ENCODE measurements at places on chromosomes 3 and 15.

GRCh38 chr3:85785766-85786165, 827.0 kb downstream of the CADM2 start:
- DNase-seq: no peak

DNA sequence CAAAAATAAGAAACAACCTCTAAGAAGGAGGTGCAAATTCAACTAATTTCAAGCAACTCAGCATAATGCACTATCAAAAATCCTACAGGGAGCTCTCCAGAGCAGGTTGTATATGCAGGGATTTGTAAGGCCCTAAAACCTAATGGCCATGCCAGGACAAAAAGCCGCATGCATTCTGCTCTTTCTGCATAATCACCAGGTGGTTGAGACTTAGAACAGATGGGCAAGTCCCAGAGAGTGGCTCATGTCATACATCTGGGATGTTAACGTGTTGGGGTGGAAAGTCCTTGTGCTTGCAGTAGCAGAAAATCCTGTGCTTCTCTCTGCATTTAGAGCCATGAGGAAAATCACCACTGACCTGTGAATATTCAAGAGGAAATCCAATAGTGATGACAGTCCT, 1002.9 kb downstream of the AGBL1 start:
- DNase-seq: no peak

DNA sequence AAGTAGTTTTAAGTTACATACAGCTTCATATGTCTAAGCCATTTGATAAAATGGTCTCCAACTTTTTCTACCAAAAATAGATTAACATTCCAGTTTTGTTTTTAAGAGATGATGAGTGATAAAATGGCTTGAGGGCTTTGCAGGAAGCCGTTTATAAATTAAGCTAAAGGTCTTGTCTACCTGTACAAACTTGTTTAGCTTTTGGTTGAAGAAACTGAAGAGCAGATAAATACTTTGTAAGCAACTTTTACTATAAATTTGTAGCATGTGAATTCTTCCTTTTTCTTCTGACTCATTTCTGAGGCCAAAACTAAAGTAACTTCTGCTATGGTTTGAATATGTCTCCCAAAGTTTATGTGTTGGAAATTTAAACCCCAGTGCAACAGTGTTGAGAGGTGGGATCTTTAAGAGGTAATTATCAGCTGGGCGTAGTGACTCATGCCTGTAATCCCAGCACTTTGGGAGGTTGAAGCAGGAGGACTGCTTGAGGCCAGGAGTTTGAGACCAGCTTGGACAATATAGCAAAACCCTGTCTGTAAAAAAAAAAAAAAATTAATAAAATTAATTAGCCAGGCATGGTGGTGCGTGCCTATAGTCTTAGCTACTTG, 8.2 kb upstream of the NEDD4 start:
- no peak for DNase-seq

DNA sequence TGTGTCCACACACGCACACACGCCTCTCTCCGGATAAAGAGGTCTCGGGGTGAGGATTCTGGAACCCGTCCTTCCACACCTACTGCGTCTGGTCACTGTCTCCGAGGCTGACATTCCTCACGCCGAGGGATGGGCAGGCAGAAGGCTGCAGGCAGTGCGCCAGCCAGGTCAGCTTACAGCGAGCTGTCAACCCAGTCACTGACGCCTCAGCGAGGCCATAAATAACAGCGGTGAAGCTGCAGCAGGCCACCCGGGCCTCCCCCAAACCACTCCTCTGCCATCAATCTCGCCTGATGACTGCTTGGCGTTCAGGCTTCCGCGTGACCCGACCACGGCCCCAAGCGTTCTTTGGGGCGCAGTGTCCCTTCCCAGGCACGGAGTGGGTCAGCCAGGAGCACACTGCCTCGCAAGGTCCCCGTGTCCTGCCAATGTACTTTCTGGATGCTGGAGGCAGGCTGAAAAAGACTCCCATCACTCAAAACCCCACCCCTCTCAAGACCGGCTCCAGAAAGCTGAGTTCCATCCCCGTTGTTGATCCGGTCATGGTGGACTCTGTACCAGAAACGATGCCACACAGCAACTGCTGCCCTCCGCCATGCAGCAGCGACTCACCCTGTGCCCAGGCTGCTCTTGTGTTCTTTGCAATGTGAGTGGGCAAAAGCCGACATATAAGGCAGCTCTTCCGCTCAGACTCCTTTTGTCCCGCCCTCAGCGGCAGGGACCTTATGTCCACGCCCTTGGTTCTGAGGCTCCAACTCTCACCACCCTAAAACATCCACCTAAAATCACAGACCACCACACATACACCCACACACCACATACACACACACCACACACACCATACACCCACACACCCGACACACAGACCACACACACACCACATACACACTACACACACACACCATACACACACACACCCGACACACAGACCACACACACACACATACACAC, 27.1 kb downstream of the CPN2 start:
- no peak for DNase-seq

DNA sequence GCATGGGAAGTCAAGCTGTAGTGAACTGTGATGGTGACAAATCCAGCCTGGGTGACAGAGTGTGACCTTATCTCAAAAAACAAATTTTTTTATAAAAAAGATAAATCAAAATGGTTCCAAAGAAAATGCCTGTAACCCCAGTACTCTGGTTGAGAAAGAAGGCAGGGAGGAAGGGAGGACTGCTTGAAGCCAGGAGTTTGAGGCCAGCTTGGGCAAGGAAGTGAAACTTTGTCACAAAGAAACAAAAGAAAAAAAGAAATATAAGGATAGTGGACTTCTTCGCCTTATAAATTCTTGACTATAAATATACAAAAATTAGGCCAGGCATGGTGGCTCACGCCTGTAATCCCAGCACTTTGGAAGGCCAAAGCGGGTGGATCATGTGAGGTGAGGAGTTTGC, 34.1 kb downstream of the SMARCC1 start:
- no peak for DNase-seq

DNA sequence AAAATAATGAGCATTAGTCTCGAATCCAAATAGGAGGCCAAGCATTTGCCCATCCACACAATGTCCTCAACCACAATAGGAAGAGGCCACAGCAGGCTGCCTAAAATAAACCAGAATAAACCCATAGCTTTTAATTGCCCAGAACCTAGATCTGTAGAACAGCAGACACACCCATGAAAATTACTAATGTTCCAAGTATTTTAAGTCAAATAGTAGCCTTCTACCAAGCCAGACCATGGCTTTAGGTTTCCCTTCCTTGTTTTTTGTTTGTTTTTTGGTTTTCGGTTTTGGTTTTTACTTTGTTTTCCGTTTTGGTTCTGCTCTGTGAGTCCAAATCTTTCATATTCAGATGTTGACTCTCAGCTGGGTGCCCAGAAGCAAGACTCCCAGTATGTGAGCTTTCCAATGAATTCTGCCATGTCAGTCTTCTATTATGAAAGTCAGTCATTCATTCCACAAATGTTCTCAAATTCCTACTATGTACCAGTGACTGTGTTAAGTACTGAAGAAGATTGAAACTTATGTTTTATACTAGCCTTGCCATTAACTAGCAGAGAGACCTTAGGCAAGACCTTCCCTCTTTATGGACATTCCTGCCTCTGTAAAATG, 57.8 kb upstream of the BOC start:
- no peak for DNase-seq

GRCh38 chr3:8143186-8143585, 358.4 kb upstream of the LMCD1 start:
- no peak for DNase-seq

DNA sequence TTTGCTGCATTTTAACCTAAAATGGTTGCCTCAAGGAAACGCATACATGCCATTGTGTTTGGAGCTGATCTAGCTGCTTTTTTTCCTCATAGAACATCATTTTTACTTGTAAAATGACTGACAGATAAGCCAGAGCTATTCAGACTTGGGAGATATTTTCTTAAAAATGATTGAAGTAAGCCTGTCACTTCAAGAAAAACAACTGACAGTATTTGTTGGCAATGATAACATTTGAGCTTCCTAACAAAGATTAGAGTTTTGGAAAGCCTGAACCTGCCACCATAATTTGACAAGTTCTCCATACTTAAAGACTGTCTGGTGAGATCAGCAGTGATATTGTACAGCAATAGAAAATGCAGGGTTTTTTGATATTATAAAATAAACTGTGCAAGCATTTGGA, 27.6 kb upstream of the MRPL3 start:
- no peak for DNase-seq

GRCh38 chr3:30221619-30222018, 384.8 kb upstream of the TGFBR2 start:
- no peak for DNase-seq

DNA sequence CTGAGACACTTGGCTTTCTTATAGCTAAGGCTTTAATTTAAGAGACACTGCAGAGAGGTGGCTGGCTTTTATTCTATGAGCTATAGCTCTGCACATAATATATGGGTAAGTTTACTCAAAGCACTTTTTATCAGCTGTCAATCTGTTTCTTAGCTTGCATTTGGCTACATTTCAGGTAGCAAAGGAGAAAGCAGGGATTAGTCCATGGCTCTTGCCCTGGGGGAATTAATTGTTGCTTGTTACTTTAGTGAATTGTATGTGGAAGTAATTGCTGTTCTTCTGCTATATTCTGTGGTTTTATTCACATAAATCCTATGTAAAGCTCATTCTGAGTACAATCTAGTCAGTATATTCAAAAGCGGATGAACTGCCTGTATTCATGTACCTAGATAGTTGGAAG, 14.4 kb upstream of the CCDC39 start:
- no peak for DNase-seq

DNA sequence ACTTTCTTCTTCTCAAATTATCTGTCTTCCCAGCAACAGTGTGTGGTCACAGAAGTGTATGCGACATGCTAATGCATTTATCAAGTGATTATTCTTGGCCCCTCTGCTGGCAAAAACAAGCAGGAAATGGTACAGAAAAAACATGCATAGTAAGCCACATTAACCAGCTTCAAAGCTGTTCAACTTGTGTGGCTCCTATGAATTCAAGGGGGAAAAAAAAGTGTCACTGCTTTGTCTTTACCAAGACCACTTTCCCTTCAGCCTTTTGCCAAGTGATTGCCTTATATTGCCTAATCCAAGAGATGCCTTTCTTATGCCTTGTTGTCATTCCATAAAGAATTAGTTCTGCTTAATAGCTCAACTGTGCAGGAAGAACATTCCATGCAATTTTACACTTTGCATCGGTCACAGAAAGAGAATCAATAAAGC, 39.1 kb downstream of the PRTG start:
- DNase-seq: no peak

- DNase-seq: no peak
These were observed 10.8 kb downstream of the PARL start for GRCh38 chr3:183873914-183874313.

DNA sequence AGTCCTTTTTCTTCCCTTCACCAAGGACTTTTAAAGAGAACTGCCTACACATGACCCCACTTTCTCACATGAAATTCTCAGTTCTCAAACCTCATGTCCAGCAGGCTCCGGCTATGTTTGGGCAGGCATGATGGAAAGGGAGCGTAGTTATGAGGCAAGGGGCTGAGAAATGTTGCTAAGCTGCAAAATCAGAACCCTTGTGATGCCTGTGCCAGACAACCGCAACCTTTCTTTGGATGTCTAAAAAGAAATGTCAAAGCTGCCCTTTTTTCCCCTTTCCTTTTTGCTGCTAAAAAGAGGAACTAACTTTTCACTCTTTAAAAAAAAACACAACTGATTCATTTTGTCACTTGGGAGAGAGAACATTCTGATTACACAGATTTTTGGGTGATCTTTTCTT, 19.2 kb downstream of the GNB4 start:
- no peak for DNase-seq
